Left renal cortex interstitium (tissue), 4 donors: ENCODE measurements at places on chromosomes 3 and 15. TPM values are rescaled to one million over a fixed set of nuclear protein-coding genes. Genes with fewer than 3 reads are reported as not detected.

Gene CILP
- polyA plus RNA-seq = 4.2 TPM

Gene FMN1
- 15.9 TPM for polyA plus RNA-seq

Gene CLDN16
- polyA plus RNA-seq = 55.7 TPM

Gene UBP1
- 84.2 TPM for polyA plus RNA-seq

Gene MEIS2
- 138 TPM for polyA plus RNA-seq

Gene UTS2B
- 0.79 TPM for polyA plus RNA-seq

Gene OXSR1
- 47.3 TPM for polyA plus RNA-seq

Gene AGBL1
- polyA plus RNA-seq = 0.08 TPM

Gene METTL6
- 28.3 TPM for polyA plus RNA-seq

Gene GOLGA8S
- polyA plus RNA-seq = 0.41 TPM

Gene ASTE1
- polyA plus RNA-seq = 12.4 TPM

Gene CLSTN2
- 1.3 TPM for polyA plus RNA-seq

Gene SPATA12
- polyA plus RNA-seq = not detected

- no peak for DNase-seq
Measured at GRCh38 chr3:148528024-148528423, 169.7 kb upstream of the AGTR1 start.

DNA sequence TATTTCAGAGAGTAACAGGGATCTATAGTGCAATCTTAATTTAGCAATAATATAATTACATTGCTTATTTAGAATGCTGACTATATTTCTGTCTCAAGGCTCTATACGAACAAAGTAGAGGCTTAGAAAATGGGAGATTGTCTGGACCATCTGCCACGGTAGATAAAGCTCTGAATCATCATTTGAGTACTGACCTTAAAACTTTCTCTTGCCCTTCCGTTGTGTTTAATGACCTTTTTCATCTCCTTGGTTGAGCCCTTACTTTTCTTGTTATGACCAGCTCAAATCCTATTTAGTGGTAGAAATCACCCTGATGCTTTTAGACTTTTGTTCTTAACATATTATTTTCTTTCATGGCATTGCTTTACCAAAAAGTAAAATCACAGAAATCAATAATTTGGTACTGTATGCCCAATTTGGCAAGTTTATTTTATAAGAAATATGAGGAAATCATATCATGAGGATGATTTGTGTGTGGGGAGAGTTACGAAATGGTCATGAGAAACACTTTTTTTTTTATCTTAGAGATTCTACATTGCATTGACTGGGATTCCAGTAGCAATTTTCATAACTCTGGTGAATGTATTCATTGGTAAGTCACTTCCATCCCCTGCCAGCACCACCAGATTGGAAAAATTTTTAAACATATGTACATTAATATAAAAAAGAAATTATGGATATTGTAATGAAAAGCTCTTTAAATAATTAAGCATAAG lies 11.0 kb downstream of the NDUFB5 start:
- no peak for DNase-seq

- DNase-seq = no peak
Measured at GRCh38 chr15:35784745-35785144, 238.8 kb upstream of the DPH6 start.

DNA sequence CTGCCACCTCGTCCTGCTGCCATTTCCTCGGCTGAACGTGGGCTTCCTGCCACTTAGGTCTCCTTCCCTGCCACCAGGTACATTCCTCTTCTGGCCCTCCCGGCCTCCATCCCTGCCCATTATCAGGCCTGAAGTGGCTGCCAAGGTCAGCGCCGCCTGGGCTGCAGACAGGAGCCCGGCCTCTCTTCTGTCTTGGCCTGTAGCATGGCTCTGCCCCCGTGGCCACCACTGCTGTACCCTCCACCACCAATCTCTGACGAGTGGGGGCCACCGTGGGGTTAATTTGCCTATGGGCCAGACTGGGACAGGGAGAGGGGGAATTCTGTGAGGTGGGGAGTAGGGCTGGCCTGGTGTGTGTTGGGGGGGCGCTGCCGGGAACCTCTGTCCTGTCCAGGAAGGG lies 2.0 kb upstream of the BAHD1 start:
- DNase-seq = no peak

GRCh38 chr15:57505056-57505715 lies 86.5 kb upstream of the MYZAP start:
- DNase-seq = no peak

- no peak for DNase-seq
Measured at GRCh38 chr15:28110481-28110881, 11.4 kb upstream of the OCA2 start.

DNA sequence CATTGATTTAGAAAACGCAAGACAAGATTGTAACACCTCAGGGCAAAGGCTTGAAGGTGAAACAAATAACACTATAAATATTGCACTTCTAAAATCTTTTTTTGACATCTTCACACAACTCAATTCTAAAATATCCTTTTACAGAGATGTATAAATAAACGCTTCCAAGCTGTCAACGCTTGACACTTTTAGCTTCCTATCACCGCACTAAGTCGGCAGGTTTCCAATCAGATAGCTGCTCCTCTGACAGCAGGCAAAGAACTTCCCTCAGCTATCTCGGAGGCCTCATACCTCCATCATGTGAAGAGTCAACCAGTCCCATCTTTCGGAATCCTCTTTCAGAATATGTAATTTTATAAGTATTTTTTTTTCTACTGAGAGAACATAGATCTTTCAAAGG lies 71.0 kb downstream of the PCOLCE2 start:
- DNase-seq = no peak

GRCh38 chr3:53255775-53256703 lies at the start of gene TKT:
Gene TKT, minus strand, starts transcription at chr3:53256022. Its CDS starts 80 bp downstream, at chr3:53255942.
- peak; percentile 65 for DNase-seq

GRCh38 chr3:101702726-101703125 lies 16.2 kb upstream of the RPL24 start:
- DNase-seq = no peak

GRCh38 chr15:52440946-52441345 lies 87.7 kb downstream of the MYO5A start:
- DNase-seq = no peak

DNA sequence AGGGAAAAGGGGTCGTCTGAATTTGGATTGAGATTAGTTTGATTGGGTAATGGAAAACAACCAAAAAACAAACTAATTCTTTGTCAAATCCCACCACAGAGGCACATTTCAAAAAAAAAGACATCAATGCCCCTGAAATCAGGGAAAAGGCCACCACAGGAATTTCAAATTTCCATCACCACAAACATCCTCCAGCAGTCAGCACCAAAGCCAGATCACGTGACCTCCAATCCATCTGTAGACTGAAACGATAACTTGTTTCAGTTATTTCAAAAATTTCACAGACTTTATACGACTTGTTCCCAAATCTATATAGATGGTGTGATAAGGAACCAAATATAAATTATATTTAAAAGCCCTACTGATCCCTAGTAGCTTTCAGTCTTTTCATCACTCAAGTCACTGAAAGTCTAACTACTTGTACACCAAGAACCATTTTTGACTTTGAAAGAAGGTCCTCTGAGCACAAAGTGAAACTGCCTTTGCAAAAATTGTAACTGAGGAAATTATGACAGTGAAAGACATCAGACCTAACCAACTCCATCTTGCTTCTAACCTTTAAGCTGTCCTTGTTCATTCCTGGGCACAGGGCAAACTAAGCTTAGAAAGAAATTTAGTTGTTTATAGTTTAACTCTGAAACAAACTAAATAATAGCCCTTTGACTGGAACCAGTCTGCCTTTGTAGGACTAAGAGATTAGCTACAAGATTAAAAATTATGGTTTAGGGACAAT lies 48.1 kb upstream of the PLCL2 start:
- DNase-seq = no peak

GRCh38 chr15:70353606-70354345 lies 256.1 kb upstream of the TLE3 start:
- no peak for DNase-seq

GRCh38 chr3:58623961-58624360 lies 42.6 kb downstream of the FAM3D start:
- DNase-seq = no peak

- DNase-seq = no peak
Measured at GRCh38 chr3:182921665-182922355, 58.5 kb downstream of the DCUN1D1 start.

GRCh38 chr15:31486906-31487695 lies 160.5 kb downstream of the KLF13 start:
- no peak for DNase-seq

- no peak for DNase-seq
Measured at GRCh38 chr15:85972805-85973540, 106.7 kb upstream of the AGBL1 start.

DNA sequence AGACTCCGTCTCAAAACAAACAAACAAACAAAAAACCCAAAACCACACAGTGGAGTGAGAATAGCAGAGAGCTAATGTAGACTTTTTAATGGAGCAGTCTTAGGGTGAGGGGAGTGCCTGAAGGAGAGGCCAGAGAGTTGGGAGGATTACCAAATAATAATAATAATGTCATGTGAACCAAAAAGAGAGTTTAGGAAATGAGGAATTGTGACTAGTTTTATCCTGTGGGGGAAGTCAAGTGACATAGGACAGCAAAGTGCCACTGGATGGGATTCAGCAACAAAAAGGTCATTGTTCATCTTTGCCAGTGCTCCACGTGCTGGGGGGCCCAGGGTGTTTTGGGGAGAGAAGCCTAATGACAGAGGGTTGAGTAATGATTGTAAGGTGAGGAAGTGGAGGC lies 12.9 kb downstream of the GPR87 start:
- no peak for DNase-seq

DNA sequence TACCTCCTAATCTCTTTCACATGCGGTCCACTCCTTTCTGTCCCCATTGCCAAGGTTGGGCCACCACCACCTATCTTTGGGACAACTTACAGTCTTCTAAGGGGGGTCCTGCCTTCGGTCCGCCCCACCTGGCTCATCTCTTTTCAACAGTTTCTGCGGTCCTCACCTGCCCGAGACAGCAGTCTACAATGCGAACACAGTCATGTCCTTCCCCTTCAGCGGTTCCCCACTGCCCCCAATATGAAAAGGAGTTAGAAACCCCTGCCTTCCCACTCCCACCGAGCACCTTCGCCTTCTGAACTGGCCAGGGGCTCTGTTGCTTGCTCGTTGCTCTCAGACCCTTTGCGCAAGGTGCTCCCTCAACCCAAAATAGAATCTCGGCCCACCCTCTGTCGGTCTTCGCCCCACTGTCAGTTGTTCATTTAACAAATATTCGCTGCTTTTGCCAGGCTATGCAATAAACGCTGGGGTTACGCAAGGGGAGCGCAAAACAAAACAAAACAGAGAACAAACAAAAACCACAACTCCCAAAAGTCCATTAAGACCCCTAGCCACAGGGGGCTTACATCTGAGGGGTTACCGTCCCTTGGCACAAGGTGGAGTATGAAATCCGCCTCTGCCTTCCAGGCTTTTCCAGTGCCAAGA lies 611 bp upstream of the FANCI start:
- DNase-seq = no peak

- DNase-seq = no peak
Measured at GRCh38 chr3:81442758-81443456, 318.5 kb downstream of the GBE1 start.

- DNase-seq = no peak
Measured at GRCh38 chr3:151290673-151291072, 12.3 kb upstream of the P2RY14 start.

- DNase-seq = no peak
Measured at GRCh38 chr3:16490062-16490619, 23.4 kb downstream of the RFTN1 start.

DNA sequence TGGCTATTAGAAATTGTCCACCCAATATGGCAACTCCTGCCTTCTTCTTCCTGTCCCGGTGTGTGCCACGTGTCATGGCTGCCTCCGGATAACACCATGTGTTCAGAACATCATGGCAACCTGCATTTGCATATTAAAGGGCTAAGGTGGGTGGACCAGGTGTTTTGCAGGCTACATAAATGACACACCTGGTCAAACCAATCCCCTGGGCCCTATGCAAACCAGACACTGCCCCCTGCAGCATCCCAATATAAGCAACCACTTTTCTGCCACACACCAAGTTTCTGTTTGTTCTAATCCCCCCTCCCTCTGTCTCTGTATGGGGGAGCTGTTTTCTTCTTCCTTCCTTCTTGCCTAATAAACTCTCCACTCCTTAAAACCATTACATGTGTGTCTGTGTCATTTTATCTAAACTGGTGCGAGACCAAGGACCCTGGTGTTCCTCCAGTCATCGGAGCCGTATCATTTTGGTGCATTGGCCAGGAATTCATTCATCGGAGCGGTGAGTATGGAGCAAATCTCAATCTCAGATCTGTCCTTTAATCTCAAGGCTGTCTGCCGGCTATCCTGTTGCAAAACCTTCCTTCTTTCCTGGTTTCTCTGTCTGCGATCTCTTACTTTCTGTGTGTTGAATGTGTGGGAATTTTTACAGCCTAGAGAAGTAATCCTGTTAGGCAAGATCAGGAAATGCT lies 44.5 kb downstream of the NCEH1 start:
- DNase-seq = no peak

- DNase-seq = no peak
Measured at GRCh38 chr3:66497288-66497984, 3.4 kb downstream of the LRIG1 start.

- no peak for DNase-seq
Measured at GRCh38 chr15:86647810-86648440, 568.3 kb downstream of the AGBL1 start.

- DNase-seq = no peak
Measured at GRCh38 chr3:156812521-156813335, 13.4 kb upstream of the LEKR1 start.

DNA sequence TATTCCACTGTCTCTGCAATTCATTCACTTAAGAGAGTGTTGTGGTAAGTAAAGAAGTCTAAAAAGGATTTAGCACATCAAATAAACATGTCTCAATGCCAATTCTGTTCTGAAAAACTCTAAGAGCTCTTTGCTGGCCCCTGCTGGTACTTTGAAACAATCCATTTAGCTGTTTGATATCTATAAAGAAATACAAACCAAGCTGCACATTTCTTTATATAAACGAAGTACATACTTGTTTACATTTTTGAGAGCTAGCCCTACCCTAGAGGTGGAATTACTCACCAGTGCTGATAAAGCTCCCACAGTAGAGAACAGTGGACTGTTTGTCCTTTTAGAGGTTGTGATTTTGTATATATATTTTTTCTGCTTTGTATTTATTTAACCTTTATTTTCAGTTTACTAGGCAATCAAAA lies 75.5 kb downstream of the NEDD4 start:
- DNase-seq = no peak

DNA sequence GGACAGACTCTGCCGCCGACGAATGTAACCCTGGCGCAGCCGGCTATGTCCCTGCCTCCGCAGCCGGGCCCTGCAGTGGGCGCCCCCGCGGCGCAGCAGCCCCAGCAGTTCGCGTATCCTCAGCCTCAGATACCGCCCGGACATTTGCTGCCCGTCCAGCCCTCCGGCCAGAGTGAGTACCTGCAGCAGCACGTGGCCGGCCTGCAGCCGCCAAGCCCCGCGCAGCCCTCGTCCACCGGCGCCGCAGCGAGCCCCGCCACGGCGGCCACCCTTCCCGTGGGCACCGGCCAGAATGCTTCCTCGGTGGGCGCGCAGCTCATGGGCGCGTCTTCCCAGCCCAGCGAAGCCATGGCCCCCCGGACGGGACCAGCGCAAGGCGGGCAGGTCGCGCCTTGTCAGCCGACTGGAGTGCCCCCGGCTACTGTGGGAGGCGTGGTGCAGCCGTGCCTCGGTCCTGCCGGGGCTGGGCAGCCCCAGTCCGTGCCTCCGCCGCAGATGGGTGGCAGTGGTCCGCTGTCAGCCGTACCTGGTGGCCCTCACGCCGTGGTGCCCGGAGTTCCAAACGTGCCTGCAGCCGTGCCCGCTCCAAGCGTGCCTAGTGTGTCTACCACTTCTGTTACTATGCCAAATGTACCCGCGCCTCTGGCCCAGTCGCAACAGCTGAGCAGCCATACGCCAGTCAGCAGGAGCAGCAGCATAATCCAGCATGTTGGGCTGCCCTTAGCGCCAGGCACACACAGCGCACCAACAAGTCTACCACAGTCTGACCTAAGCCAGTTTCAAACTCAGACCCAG lies 2.4 kb downstream of the TSC22D2 start:
- no peak for DNase-seq
